ENCODE measurements at places on chromosomes 3 and 15.

DNA sequence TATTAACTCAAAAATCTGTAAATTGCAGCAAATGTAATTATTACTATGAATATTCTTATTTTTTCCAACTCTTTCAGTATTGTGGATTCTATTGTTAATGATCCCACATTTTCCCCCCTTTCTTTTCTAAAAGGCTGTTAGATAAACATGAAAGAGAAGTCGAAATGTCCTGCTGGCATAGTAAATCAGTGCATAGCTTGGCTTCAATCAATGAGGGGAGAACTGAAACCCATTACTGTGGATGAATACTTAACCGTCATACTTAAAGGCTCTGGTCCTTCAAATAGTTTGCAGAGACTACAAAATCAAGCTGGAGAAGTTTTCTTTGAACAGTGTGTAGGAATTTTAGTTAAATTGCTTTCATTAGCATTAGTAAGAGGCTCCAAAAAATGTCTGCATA is 667.9 kb downstream of the CADM2 start:
- no peak for DNase-seq

GRCh38 chr15:59138243-59138642 is 33.3 kb downstream of the CCNB2 start:
- no peak for DNase-seq

DNA sequence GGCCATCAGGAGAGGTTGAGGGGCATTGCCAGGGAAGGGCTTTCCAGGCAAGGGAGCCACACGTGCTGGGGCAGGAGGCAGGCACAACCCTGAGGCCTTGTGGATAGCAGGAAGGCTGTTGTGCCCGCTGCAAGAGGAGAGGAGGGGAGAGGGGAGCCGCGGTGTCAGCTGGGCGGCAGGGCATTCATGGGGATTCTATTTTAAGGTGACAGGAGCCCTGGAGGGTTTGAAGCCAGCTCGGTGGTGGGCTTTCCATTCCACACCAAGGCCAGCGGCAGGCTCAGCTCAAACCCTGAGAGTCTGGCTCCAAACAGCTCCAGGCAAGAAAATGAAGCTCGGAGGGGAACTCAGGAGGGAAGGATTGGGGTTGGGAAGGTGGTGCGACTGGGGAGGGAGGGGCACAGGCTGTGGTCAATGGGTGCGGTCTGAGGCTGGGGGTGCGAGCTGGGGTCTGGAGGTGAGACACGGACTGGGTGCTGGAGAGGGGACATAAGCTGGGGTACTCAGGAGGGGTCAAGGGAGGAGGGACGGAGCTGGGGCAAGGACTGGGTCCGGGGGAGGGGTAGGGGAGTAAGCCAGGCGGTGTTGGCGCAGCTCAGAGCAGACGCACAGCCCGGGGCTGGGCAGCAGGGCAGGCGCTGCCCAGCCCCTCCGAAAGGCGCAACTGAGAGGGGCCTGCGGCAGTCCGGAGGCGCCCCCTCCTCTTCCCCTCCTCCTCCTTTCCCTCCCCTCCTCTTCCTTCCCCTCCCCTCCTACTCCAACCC is 43.4 kb downstream of the TPRA1 start:
- DNase-seq = no peak

DNA sequence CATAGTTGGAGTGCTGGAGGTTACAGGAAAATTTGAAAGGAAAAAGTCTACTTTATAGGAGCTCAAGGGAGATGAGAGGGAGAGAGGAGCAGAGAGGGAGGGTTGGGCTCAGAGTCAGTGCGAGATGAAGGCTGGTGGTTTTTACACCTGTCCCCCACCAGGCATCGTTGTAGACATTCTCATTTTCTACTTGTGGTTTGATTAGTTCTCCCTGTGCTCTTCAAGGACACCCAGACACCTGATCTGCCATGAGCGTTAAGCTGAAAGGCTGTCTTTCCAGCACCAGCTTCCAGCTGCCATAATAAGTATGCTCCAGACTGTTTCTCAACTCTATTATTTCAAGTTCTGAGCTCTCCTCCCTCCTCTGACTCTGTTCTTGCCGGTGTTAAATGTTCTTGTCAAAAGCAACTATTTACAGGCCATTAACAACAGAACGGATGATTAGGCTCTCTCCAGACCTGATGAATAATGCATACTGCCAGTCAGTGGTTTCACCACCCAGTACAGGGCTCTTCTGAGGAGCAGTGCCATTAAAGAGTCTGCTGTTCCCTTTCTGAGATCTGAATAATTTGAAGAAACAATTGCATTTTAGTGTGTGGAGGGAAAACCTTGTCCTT is 514.6 kb upstream of the MCTP2 start:
- no peak for DNase-seq

GRCh38 chr3:18712713-18713576 is 287.8 kb upstream of the SATB1 start:
- no peak for DNase-seq

- DNase-seq = no peak
Measured at GRCh38 chr3:38039899-38040261, 872 bp downstream of the DLEC1 start.

- DNase-seq = no peak
Measured at GRCh38 chr15:71291723-71292122, 176.5 kb downstream of the THSD4 start.

DNA sequence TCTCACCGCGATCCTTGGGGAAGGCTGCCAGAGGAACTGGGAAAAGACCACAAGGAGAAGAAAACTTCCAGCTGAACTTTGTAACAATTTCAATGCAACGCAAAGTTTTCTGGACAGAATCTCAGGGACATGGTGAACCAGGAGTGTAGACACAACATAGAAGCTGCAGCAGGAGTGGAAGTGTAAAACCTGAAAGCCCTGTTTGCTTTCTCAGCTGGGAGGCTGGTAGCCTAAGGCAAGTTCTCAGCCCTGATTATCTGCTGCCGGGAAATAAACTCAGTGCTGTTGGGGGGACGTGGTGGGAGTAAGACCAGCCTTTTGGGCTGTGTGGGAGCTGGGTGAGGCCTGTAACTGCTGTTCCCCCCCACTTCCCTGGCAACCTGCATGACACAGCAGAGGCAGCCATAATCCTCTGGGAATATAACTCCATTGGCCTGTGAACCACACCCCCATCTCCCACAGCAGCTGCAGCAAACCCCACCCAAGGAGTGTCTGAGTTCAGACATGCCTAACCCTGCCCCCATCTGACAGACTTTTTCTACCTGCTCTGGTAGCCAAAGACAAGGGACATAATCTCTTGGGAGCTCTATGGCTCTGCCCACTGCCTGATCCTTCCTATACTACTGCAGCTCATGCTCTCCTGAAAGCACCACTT is 106.7 kb downstream of the ZNF621 start:
- no peak for DNase-seq

- DNase-seq = no peak
Measured at GRCh38 chr3:52532517-52532837, 1.2 kb downstream of the NT5DC2 start.

DNA sequence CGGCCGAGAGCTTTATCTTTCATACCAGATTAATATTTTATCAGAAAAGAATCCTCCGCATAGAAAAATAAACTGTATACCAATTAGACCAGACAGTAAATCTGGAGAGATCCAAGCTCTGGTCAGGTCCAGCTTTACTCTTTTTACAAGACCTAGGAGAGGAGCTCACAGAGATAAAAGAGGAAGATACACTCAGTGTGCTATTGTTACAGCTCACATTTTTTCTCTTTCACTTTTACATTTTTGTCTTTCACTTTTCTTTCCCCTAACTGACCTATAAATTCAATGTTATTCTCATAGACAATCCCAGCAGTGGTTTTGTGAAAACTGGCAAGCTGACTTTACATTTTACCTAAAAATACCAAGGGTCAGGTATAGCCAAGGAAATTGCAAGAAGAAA is 55.8 kb downstream of the GUCA1C start:
- DNase-seq = no peak

DNA sequence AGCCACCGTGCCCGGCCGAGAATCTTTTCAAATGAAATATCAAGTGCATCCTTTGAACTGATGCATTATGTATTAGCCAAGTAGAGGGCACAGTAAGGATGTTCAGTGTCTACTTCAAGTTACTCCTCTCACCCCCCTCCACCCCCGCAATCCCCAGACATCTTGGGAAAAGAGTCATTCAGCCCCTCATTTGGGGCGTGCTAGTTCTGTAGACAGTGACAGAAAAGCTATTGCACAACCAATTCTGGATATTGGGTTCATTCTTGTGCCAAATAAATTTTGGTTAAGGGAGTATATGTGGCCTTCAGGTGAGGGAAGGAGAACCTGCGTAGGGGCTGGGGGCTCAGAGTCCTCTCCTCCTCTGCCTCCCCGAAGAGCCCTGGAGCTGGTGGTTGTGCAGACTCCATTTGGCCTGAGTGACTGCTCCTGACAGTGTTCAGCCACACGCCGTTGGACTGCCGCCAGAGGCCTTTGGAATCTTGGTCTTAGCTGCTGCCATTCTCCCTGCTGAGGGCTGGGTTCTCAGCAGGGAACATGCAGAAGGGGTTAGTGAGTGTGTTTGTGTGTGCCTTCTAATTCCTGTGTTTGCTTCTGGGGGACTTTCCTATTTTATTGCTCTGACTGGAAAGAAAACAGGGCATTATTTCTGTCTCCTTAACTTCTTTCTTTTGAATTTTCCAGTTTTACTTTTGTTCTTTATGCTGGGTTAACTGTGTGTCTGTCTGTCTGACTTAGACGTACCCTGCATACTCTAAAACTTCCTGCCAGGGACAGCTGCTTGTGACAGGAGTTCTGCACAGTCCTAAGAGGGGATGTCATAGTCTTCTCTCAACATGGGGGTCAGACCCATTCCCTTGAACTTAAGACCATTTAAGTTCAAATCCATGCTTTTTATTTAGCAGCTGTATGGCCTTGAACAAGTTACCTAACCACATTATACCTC is 21.0 kb downstream of the RARB start:
- DNase-seq = no peak

DNA sequence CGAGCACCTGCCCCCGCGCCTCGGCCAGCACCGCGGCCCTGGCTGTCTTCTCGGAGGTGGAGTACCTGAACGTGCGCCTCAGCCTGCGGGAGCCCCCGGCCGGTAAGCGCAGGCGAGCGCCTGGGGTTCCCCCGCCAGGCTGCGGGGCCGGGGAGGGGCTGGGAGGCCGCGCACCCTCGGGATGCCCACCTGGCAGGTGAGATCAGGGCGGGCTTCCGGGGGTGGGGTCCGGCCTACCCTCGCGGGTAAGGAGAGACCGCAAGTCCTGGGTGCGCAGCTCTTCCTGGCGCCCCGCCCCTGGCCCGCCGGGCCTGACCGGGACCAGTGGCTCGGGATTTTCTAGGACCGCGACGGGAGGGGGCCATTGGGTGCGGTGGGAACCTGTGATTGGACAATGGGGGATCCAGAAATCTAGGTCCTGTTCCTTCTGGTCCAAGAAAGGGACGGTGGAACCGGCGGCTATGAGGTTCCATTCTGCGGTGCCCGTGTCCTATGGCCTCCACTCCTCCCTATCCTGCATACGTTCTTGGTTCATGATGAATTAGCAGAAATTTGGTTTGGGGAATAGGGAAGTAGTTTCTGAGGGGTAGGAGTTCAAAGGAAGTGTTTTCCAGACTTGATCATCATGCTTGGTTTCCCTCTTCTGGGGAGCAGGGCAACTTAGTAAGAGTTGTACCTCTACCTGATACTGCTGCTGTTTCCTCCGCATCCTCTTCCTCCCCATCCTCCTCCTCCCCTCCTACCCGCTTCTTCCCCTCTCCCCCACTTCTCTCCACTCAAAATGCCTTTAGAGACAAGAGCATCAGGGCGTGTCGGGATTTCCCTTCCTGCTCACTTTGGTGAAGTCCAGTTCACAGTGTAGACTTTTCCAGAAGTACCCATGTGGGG is 808 bp downstream of the ARRDC4 start:
- DNase-seq = no peak

- no peak for DNase-seq
Measured at GRCh38 chr3:134312072-134312872, 61.6 kb upstream of the RYK start.

GRCh38 chr3:175743733-175744400 is 884.7 kb downstream of the NAALADL2 start:
- DNase-seq = no peak

DNA sequence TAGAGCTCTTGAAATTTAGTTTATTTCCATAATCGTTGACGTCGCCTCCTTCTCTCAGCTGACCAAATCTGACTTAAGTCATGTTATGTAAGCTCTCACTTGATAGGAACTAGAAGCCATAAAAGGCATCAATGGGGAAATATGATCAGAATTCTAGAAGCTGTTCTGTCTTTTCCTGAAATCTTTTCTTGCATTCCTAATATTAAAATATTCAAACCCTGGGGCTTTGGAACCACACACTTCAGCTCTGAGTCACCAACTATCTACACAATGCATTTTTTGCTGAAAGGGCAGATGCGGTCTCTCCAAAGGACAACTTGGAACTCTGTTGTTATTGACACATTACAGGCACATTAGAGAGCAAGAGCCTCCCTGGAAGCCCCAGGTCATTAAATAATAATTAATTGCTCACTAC is 91.3 kb downstream of the LARS2 start:
- DNase-seq = no peak

DNA sequence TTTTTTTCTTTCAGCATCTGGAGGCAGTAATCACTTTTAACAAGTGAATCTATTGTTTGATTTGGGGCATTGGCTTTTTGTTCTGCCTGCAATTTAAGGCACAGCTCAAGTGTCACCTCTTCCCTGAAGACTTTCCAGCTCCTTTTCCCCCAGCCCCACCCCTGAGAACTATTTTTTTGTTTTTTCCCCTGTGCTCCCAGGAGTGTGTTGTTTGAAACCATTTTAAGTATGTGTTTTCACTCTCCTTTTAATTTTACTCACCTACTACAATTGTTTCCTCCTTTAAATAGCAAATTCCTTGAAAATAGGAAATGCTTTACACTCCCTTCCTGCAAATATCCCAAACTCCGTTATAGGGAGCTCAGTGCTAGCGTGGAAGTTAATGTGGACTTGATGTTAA is 286.7 kb upstream of the PROK2 start:
- no peak for DNase-seq

- no peak for DNase-seq
Measured at GRCh38 chr3:126348308-126348920, 8.8 kb downstream of the KLF15 start.

DNA sequence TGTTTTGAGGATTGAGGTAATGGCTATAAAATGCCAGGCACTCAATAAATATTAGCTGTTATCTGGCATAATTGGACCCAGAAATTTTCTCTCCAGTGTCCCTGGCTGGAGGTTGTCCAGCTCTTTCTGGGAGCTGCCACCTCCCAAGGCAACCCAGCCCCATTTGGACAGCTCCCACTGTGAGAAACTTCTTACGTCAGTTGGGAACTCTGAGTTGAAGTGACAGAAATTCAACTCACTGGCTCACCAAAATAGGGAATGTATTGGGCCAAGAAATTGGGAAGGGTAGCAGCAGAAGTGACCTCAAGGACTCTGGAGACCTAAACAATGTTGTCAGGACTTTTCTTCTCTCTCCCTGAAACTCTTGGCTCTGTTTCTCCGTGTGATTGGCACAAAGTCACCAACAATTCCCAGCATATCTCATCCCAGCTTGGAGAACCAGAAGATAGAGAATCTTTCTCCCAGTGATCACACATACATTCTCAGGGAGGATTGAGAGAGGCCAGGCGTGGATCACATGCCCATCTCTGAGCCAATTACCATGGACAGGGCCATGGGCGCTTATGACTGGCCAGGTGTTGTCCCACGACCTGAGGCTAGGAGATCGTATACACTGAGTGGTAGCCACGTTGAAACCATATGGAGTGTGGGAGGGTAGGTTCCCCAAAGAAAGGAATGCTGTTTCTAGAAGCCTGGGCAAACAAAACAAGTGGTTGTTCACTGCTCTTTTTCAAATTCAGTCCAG is 22.5 kb upstream of the HCN4 start:
- no peak for DNase-seq
